Stimulated activated CD4-positive, alpha-beta T cell treated with anti-CD3 and anti-CD28 coated beads, Interleukin-4, amount 100 ng/mL, for 4 hours (primary cell): ENCODE measurements at places on chromosomes 1 and 21.

GRCh38 chr1:18484721-18485120 is 4.0 kb downstream of the KLHDC7A start:
- DNase-seq, result no peak

GRCh38 chr1:99662539-99663080 is 16.7 kb downstream of the PALMD start:
- no peak for DNase-seq

DNA sequence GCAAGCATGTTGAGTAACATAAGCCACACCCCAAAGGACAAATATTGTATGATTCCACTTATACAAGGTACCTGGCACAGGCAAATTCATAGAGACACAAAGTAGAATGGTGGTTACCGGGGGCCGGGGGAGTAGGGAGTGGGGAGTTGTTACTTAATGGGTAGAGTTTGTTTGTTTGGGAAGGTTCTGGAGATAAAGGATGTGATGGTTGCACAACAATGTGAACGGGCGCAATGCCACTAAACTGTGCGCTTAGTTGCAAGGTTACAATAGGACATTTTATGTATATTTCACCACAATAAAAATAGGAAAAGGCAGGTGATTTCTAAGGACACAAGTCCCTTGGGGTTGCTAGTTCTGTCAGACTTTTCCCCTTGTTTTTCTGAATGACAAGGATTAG is 516.6 kb downstream of the KIF26B start:
- no peak for DNase-seq

- no peak for DNase-seq
Observed at GRCh38 chr1:244614879-244615278, 38.0 kb upstream of the DESI2 start.

GRCh38 chr1:18491168-18491567 is 10.4 kb downstream of the KLHDC7A start:
- DNase-seq, result no peak

- no peak for DNase-seq
Observed at GRCh38 chr1:29563092-29563491, 326.8 kb downstream of the PTPRU start.

- DNase-seq, result no peak
Observed at GRCh38 chr1:214187121-214187900, 93.6 kb upstream of the SMYD2 start.

- DNase-seq, result no peak
Observed at GRCh38 chr1:211287218-211287617, 28.1 kb downstream of the RCOR3 start.

DNA sequence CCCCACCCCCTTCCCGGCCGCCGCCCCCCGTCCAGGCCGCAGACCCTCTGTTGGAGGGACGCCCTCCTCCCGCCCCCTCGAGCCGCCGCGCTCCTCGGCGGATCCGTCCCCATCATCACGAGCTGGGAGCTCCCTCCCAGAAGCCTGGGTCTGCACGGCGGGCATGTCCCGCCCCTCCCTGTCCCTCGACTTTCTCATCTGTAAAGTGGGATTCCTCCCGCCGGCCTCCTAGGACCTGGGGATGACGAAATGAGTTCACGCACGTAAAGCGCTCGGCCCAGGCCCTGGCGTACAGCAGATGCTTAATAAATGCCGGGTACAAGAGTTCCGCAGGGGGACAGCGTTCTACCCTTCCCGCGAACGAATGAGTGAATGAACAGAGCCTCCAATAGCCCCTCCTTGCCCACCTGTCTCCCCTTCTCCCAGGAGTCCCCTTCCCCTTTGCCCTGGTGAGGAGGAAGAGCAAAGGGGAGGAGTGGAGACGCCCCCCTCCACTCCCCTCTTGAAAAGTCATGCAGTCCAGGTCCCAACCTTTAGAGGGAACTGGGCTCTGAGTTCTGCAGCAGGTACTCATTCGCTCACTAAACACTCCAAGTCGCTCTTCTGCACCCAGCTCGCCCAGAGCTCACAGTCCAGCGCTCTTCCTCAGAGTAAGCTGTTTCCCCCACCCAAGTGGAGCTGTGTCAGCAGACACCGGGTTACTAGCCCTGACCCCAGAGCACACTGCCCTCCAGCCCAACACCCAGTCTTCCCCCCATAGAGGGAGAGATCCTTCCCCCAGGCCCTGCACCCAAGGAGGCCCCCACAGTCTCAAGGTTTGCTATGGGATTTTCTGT is 16.8 kb downstream of the RAP1GAP start:
- no peak for DNase-seq

GRCh38 chr1:36889478-36890226 is 144.7 kb downstream of the GRIK3 start:
- DNase-seq, result no peak

GRCh38 chr21:33067043-33067442 is 2.9 kb upstream of the OLIG1 start:
- no peak for DNase-seq

GRCh38 chr1:206415942-206416341 is 54.3 kb upstream of the IKBKE start:
- no peak for DNase-seq

GRCh38 chr1:214460304-214460916 is 91.0 kb downstream of the PTPN14 start:
- no peak for DNase-seq

- no peak for DNase-seq
Observed at GRCh38 chr1:64295561-64295960, 92.1 kb downstream of the UBE2U start.

GRCh38 chr1:172616636-172617035 is 42.3 kb upstream of the FASLG start:
- DNase-seq, result no peak

GRCh38 chr1:169468982-169469381 is 16.8 kb downstream of the SLC19A2 start:
- no peak for DNase-seq

DNA sequence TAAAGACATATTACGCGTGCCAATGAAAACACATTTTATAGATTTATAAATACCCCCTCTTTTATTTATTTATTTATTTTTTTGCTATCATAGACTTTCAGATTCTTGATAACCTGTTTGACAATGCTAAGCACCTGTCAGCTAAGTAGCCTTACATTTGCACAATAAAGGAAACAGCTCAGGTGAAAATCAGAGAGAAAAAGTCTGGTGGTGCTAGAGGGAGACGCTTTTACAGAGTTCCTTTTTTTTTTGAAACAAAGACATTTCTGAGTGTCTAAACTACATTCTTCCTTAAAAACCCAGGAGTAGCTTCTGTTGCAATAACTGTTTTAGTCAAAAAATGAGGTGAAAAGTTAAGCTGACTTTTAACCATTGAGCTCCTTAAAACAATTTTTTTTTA is 1611.6 kb downstream of the NCAM2 start:
- DNase-seq, result no peak

DNA sequence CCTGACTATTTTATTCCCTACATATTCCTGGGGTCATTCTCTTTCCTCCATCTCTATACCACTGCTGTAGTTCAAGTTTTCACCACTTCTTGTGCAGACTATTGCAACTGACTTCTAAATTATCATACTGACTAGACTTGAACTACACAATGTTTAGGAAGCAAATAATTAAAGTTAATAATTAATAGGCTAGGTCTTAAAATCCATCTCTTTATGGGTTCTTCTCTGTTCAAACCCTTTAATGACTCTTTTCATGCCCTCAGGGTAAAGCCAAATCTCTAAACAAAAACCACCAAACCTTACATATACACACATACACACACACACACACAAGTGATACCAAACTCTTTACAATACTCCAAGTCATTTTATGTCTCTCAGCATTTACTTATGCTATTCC is 22.3 kb upstream of the MOB3C start:
- DNase-seq, result no peak

GRCh38 chr1:47859092-47859743 is 138.0 kb downstream of the TRABD2B start:
- no peak for DNase-seq

DNA sequence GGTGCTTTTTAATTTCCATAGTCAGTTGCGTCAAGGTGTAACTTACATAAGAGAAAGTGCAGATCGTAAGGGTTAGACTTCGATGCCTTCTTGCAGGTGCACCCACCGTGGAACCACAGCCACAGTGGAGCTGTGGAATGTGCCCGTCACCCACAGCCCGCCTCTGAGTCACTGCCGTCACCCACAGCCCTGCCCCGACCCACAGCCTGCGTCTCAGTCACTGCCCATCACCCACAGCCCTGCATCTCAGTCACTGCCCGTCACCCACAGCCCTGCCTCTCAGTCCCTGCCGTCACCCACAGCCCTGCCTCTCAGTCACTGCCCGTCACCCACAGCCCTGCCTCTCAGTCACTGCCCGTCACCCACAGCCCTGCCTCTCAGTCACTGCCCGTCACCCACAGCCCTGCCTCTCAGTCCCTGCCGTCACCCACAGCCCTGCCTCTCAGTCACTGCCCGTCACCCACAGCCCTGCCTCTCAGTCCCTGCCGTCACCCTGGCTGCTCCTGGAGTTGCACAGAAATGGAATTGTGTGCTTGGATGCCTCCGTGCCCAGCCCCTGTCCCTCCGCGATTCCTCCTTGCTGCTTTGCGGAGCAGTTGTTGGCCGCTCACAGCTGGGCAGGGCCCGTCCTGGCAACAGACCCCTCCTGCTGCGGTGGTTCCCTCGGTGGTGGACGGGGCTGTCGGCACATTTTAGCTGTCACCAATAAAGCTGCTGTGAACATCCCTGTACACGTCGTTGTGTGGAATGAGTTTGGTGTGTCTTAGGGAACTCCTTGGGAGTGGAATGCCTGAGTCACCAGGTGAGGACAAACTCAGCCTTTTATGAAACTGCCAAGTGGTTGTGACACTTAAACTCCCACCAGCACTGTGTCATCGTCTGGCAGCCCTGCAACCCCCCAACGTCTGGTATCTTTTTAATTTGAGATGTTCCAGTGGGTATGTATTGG is 44.9 kb upstream of the COL6A2 start:
- DNase-seq, result peak; percentile 16

GRCh38 chr1:190019717-190020116 is 457.9 kb downstream of the BRINP3 start:
- no peak for DNase-seq

DNA sequence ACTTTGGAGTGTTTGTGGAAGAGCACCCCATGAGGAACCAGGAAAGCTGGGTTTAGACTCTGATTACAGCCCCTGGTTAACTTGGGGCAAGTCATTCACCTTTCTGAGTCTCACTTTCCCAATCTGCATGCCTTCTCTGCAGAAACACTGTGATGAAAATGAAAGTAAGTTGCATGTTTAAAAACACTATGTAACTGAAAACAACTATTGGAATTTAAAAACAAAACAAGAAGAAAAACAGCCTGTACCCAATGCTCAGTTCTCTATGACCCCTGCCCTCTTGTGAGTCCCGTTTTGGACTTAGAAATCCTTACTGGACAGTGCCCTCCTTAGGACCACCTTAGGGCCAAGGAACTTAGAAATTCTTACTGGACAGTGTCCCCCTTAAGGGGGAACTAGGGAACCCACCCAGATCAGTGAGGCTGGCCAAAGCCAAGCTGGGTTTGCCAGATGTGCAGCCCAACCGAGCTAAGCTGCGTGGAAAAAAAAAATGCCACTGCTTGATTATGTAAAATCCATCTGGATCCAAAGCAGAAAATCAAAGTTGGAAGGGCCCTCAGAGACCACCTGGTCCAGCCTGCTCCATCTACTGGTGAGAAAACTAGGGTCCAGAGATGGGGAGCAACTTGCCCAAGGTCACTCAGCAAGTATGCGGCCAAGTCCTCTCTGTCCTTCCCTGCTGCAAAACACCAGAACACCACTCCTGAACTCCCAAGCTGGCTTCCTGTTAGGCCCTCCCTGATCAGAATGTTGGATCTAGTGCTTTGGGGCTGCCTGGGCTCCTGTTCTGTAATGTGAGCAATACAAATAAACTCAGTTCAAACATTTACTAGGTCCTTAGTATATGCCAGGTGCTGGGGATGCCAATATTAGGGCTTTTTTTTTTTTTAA is 77.7 kb downstream of the MRPL37 start:
- DNase-seq, result no peak

DNA sequence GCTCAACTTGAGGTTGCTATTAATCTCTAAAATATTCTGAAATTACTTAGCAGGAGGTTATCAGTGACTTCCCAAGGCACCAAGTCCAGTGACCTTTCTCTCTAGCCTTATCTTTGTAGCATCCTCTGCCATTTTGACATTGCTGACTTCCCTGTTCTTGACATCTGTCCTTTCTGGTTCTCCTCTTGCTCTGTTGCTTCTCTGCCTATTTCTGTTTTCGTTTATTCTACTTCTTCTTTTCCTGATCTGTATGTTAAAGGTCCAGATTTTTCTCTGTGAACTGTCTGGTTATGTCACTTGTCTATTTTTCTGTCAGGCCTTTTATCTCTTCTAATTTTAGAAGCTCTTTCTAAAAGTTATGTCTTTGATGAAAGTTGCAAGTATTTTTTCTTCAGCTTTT is 178.8 kb downstream of the VPS13D start:
- no peak for DNase-seq

- DNase-seq, result no peak
Observed at GRCh38 chr1:45035631-45036301, 23.7 kb downstream of the UROD start.

GRCh38 chr1:199859491-199859933 is 168.0 kb upstream of the NR5A2 start:
- no peak for DNase-seq
